ENCODE measurements at places on chromosomes 1 and 21. TPM values are rescaled to one million over a fixed set of nuclear protein-coding genes. Genes with fewer than 3 reads are reported as not detected.

DNA sequence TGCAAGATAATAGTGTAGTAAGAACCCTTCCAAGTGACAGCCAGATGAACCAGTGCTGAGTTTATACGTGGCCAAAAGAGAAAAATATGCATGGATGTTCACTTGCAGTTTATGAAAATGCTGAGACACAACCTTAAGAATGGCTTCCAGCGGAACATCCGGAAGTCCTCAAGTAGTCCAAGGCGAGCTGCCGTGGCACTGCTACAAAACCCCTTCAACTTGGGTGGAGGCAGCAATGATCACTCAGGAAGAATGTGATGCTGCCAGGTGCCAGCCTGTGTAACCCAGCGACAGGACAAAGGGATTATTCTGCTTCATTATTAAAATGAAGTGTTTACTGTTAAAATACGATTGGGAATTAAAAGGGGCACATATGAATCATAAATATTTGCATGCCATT is 179.6 kb downstream of the RUNX1 start:
- no peak for DNase-seq
- H3K27ac ChIP-seq, result no peak overlapping the region
- no peaks in the 10 kb centered on the region for H3K27me3 ChIP-seq
- H3K4me1 ChIP-seq, result no peaks in the 10 kb centered on the region
- H3K36me3 ChIP-seq, result no peaks in the 10 kb centered on the region

DNA sequence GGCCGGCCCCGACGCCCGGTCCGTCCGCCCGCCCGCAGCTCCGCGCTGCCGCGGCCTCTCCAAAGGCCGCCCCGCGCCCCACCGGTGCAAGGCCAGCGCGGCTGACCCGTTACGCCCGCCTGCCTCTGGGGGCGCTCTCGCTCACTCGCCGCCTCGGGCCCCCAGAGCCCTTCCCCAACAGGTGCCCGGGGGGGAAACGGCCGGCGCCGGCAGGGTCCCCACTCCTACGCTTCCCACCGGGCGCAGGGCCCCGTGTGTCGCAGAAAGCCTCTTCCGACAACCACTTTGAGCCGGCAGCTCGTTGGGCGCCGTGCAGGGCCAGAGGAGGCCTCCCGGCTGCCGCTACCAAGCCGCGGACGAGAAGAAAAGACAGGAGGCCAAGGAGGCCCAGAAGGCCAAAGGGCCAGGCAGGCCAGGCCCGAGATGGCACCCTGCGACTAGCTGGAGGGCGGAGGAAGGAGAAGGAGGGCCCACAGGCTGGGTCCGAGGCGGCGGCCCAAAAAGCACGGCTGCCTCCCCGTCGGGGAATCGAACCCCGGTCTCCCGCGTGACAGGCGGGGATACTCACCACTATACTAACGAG is 64.9 kb upstream of the FCGR2A start:
- H3K4me1 ChIP-seq, result no peaks in the 10 kb centered on the region
- no peaks in the 10 kb centered on the region for H3K36me3 ChIP-seq
- no peak overlapping the region for H3K27ac ChIP-seq
- no peaks in the 10 kb centered on the region for H3K27me3 ChIP-seq

DNA sequence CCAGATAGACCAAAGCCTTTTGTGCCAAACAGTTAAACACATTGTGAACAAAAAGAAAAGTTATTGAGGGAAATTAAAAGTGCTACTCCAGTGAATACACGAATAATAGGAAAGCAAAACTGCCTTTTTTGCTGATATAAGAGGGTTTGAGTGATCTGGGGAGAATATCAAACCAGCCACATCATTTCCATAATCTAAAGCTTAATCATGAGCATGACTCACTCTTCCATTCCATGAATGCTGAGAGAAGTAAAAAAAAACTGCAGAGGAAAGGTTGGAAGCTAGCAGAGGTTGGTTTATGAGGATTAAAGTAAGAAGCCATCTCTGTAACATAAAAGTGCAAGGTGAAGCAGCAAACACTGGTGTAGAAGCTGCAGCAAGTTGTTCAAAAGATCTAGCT is 350.6 kb upstream of the NCAM2 start:
- H3K36me3 ChIP-seq, result no peaks in the 10 kb centered on the region
- H3K27me3 ChIP-seq, result no peaks in the 10 kb centered on the region
- DNase-seq, result no peak
- H3K27ac ChIP-seq, result no peak overlapping the region
- H3K4me3 ChIP-seq, result no peak overlapping the region
- no peaks in the 10 kb centered on the region for H3K4me1 ChIP-seq

DNA sequence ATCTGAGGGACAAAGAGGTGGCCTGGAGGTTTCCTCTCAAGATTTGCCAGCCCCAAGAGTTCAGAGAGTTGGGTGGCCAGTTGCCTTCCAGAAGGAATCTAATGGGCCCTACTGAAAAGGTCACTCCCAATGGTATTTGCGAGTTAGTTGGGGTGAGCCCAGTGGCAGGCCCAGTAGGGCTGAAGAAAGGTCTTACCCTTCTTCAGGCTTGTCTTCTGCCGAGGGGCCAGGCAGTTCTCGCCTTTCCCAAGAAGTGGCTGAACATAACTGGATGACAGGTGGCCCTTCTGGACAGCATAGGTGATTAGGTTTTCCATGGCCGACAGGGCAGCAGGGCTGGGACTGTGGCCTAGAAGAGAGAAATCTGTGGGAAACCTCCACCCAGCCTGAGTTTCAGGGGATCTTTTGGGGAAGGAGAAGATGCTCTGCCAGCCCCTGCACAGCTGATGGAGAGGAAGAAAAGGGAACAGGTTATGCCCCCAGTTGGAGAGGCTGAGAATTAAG is 7.2 kb downstream of the PGLYRP4 start:
- DNase-seq, result no peak
- H3K27me3 ChIP-seq, result no peaks in the 10 kb centered on the region
- no peaks in the 10 kb centered on the region for H3K36me3 ChIP-seq
- H3K4me3 ChIP-seq, result no peak overlapping the region

GRCh38 chr1:63794939-63795378 is 21.1 kb downstream of the ROR1 start:
- H3K27me3 ChIP-seq, result no peaks in the 10 kb centered on the region
- H3K4me3 ChIP-seq, result no peak overlapping the region
- H3K36me3 ChIP-seq, result no peaks in the 10 kb centered on the region
- H3K4me1 ChIP-seq, result peaks cover 4% of the 10 kb centered on the region
- H3K27ac ChIP-seq, result no peak overlapping the region
- DNase-seq, result no peak

DNA sequence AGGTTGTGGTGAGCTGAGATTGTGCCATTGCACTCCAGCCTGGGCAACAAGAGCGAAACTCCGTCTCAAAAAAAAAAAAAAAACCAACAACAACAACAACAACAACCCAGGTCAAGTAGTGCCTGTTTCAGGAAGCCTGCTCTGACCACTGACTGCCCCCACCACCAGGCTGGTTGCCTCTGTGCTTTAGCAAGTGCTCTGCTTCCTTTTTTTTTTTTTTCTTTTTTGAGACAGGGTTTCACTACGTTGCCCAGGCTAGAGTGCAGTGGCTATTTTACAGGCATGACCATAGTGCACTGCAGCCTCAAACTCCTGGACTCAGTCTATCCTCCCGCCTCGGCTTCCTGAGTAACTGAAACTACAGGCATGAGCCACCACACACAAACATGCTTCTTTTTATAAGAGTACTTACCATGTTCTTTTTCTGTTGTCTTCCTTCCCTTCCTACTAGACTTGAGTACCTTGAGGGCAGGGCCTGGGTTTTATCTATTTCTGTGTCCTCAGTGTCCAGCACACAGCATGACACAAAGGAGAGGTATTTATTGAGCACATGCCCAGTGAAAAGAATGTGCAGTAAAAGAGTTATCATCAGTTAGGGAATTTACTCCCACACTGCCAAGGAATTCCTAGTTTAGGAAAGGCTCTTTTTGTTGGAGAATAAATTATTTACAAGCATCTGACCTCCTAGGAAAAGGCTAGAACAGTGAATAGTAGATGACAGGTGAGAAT is 9.9 kb upstream of the COA7 start:
- no peak overlapping the region for H3K4me3 ChIP-seq
- no peaks in the 10 kb centered on the region for H3K27me3 ChIP-seq
- no peaks in the 10 kb centered on the region for H3K4me1 ChIP-seq

GRCh38 chr1:27090911-27091310 is 64.0 kb downstream of the SLC9A1 start:
- no peaks in the 10 kb centered on the region for H3K36me3 ChIP-seq
- no peak for DNase-seq
- no peak overlapping the region for H3K27ac ChIP-seq
- H3K4me1 ChIP-seq, result no peaks in the 10 kb centered on the region

GRCh38 chr1:39501666-39502065 is 10.2 kb downstream of the BMP8A start:
- no peaks in the 10 kb centered on the region for H3K27me3 ChIP-seq
- H3K4me3 ChIP-seq, result no peak overlapping the region
- no peak for DNase-seq
- H3K27ac ChIP-seq, result no peak overlapping the region
- no peaks in the 10 kb centered on the region for H3K4me1 ChIP-seq

- no peaks in the 10 kb centered on the region for H3K4me1 ChIP-seq
- no peak overlapping the region for H3K27ac ChIP-seq
- DNase-seq, result no peak
These were observed 39.9 kb upstream of the SLC35F3 start for GRCh38 chr1:233864578-233864977.

GRCh38 chr1:18482721-18483425 is 2.1 kb downstream of the KLHDC7A start:
- no peak for DNase-seq
- H3K36me3 ChIP-seq, result no peaks in the 10 kb centered on the region
- H3K27me3 ChIP-seq, result no peaks in the 10 kb centered on the region
- no peak overlapping the region for H3K4me3 ChIP-seq
- peaks cover 18% of the 10 kb centered on the region for H3K4me1 ChIP-seq

DNA sequence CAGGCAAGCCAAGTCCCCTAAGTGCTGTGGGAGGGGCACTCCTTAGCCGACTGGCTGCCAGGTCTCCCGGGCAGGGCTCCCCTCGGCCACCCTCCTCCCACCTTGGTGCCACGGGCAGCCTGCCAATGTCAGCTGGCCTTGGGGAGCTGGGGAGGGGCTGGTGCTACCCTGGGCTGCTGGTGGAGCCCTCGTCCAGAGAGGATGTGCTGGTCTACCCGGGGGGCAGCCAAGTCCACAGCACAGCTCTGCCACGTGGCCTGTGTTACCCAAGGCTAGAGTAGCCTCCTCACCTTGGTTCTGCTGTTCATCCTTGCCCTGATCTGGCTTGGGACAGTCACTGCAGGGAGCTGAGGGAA is 42.9 kb downstream of the CRYAA start:
- peak; percentile 83 for DNase-seq
- no peak overlapping the region for H3K4me3 ChIP-seq

GRCh38 chr1:24914226-24915069 is 15.6 kb downstream of the RUNX3 start:
- peak; percentile 47 for DNase-seq
- H3K4me3 ChIP-seq, result no peak overlapping the region

DNA sequence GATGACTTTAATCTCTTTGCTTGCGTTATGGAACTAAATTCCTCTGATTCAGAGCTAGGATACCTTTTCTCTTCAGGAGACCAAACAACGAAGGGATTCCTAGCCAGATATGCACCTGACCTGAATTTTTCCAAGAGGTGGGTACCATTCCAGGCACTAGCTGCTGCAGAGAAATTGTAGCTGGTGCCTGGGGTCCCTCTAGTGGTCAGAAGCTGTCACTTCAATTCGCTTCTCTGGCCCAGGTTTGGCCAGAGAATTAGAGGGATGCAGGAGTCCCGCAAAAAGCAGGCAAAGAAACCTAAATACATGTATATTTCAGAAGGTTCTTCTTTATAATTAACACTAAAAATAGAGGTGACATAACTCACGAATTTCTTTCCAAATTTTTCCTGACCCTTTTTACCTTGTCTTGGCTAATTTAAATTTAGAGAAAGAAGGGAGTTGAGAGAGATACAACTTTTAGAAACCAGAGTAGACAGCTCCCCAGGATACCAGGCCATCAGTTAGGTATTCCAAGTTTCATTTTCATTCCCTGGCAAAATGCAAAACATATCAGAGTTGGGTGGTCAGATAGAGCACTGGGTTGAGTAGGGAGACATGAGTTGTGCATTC is 9.6 kb downstream of the ACKR1 start:
- H3K27ac ChIP-seq, result no peak overlapping the region
- no peaks in the 10 kb centered on the region for H3K4me1 ChIP-seq
- no peaks in the 10 kb centered on the region for H3K36me3 ChIP-seq
- H3K4me3 ChIP-seq, result no peak overlapping the region
- DNase-seq, result no peak

DNA sequence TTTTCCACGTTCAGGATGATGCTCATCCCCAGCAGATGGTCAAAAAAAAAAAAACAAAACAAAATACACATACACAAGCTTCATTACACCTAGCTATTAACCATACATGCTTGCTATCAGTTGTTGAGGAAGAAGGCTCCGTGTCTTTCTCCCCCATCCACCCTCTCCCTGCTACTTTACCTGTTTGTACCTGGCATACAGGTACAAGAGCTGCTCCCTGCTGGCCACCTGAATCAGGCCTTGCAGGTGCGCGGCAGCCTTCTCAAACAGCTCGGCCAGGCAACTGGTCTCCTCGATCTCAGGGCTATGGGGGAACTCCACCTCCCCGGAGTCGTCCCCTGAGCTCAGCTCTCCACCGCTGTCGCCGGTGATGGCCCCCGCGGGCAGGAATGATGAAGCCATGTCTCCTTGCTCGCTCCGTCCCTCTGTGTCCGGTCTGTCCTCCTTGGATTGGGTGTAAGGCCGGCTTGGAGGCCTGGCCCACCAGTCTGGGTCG is 464 bp downstream of the ACBD6 start:
- no peaks in the 10 kb centered on the region for H3K27me3 ChIP-seq
- H3K4me1 ChIP-seq, result peaks cover 21% of the 10 kb centered on the region
- H3K27ac ChIP-seq, result peak overlapping the region; percentile 95
- H3K36me3 ChIP-seq, result no peaks in the 10 kb centered on the region
- peak overlapping the region; percentile 96 for H3K4me3 ChIP-seq

Gene NIBAN1
- polyA plus RNA-seq, result 5.7 TPM

Gene KIF14
- polyA plus RNA-seq, result 0.04 TPM

Gene SLC45A3
- polyA plus RNA-seq, result 4.7 TPM

Gene KHDC4
- polyA plus RNA-seq, result 32.8 TPM

Gene PINK1
- polyA plus RNA-seq, result 28.5 TPM

Gene MARK1
- 1.2 TPM for polyA plus RNA-seq

Gene EDARADD
- polyA plus RNA-seq, result 1.2 TPM
